ENCODE measurements at places on chromosomes 6 and 20. TPM values are rescaled to one million over a fixed set of nuclear protein-coding genes. Genes with fewer than 3 reads are reported as not detected.

GRCh38 chr6:84415517-84415916 is 188.1 kb upstream of the CEP162 start:
- DNase-seq = no peak

DNA sequence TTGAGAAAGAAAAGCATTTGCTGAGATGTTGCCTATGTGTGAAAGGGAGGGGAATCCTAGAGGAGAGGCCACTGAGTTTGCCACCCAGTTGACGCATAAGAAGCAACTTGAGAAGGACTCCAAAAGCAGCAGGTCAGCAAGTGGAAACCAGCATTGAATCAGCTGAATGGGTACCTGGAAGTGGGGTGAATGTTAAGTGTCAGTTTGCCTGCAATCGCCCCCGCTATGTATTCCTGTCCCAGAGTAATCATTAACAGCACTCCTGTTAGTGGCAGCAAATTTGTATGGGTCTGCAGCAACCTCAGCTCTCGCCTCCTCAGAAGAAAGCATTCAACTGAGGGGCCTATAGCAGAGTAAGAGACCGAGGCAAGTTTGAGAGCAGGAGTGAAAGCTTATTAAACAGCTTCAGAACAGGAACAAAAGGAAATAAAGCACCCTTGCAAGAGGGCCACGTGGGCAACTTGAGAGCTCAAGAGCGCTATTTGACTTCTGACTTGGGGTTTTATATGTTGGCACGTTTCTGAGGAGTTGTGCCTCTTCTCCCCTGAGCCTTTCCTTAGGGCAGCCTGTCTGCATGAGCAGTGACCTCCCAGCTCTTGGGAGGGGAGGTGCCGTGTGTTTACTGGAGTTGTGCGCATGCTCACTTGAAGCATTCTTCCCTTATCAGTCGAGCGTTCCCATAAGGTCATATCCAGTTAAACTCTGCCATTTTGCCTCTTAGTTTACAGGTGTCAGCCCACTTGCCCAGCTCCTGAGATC is 122.6 kb upstream of the PHACTR1 start:
- no peak for DNase-seq

GRCh38 chr6:134806180-134806798 is 143.6 kb downstream of the ALDH8A1 start:
- no peak for DNase-seq

Gene ADGRF5
- total RNA-seq = 37.5 TPM

- DNase-seq = no peak
Observed at GRCh38 chr6:114115652-114116051, 144.7 kb upstream of the HDAC2 start.

GRCh38 chr6:135320721-135321621 is 139.9 kb downstream of the MYB start:
- no peak for DNase-seq

- no peak for DNase-seq
Observed at GRCh38 chr6:125129354-125129753, 24.2 kb upstream of the TPD52L1 start.

GRCh38 chr20:25082498-25082873 is 545 bp upstream of the VSX1 start:
- DNase-seq = no peak

Gene KIAA0408
- total RNA-seq = 34.0 TPM

Gene HDGFL1
- not detected for total RNA-seq

Gene TRDN
- 197 TPM for total RNA-seq

Data from gastrocnemius medialis (tissue), 4 donors.